ENCODE measurements at places on chromosomes 2 and 18.

- no peak for DNase-seq
Observed at GRCh38 chr2:118179445-118179844, 91.2 kb downstream of the INSIG2 start.

- no peak for DNase-seq
Observed at GRCh38 chr2:15956751-15957736, 16.7 kb downstream of the MYCN start.

DNA sequence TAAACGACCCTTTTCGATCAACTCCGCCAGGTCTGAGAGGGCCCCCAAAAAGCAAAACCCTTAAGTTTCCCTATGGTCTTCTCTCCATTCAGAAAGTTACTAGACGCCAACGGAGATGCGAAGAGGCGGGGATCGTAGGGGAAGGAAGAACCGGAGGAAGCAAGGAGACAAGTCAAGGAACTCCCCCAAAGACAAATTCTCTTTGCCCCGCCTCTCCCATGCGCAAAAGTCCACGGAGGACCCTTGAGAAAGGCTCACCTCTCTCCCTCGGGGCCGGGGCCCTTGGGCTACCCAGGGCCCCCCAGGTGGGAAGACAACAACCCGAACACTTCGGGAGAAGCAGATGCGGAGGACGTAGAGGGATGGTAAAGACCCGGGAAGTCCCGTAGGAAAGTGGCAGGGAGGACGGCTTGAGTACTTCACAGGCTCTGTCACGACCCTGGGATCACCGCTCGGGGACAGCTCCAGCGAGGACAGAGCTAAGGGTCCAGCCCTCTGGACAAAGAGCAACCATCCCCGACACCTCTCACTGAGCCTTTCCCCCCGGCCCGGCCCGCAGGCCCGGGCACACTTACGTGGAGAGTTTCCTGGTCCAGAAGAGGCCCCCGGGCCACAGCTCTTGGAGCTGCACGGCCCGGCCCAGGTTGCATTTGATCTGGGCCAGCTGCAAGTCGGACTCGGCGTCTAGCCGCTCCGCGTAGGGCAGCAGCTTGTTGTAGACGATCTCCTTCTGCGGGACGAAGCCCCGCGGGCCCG is 647 bp downstream of the PSME4 start:
- peak; percentile 63 for DNase-seq

- DNase-seq, result no peak
Observed at GRCh38 chr2:86193901-86194567, 1.2 kb downstream of the IMMT start.

Data from H7 (cell line).